Suppressor macrophage treated with lipopolysaccharide for 4 hours (primary cell): ENCODE measurements at places on chromosomes 11 and 22.

DNA sequence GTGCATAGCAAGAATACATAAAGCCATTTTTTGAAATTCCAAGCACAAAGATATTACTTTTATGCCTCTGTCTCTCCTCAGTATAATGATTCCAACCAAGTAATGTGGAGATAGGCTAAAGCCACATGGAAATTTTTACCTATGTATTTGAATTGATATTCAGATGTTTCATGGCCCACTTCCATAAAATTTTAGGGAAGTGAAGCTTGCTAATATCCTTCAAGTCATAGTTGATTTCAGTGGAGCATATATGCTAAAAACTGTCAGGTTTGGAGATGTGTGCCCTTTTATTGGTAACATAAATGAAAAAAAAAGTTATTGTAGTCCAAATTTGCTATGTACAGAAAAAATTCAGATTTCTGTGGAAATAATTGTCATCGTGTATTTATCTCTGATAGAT, 12.3 kb downstream of the MS4A4E start:
- no peak for DNase-seq

DNA sequence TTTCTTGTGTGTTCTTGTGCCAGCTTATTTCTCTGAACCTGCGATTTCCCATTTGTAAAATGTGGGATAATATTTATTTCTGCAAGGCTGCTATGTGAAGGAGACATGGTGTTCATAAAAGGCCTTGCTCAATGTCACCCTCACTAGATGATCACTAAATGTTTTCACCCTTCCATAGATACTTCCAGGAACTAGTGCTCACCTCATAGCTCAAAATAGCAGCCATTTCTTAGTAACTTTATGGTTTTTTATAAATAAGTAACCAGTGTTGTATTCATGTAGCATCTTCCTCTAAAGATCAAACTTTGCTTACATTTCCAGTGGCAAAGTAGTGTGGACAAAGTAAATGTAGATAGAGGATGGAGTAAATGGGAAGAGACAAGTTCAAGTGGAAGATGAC, 23.8 kb downstream of the SYTL2 start:
- DNase-seq: no peak

GRCh38 chr11:3186166-3186953, 21.2 kb upstream of the OSBPL5 start:
- DNase-seq: no peak

DNA sequence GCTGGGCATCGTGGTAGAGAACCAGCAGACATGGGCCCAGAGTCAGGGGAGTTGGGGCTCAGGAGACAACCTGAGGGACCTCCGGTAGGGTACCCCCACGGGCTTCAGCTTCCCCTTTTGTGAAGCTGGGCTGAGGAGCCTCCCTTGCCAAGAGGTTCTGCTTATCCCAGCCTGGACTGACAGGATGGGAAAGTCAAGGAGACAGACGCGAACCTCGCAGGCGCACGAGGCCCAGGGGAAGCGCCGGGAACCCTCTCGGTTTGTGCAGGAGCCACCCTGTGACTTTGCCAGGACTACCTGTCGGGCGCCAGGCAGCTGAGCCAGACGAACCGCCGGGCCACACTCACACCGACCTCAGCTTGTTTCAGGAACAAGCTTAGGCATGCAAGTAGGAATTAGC, 566.1 kb downstream of the BRD1 start:
- no peak for DNase-seq

GRCh38 chr11:126335463-126335760, 20.1 kb upstream of the ST3GAL4 start:
- DNase-seq: no peak

DNA sequence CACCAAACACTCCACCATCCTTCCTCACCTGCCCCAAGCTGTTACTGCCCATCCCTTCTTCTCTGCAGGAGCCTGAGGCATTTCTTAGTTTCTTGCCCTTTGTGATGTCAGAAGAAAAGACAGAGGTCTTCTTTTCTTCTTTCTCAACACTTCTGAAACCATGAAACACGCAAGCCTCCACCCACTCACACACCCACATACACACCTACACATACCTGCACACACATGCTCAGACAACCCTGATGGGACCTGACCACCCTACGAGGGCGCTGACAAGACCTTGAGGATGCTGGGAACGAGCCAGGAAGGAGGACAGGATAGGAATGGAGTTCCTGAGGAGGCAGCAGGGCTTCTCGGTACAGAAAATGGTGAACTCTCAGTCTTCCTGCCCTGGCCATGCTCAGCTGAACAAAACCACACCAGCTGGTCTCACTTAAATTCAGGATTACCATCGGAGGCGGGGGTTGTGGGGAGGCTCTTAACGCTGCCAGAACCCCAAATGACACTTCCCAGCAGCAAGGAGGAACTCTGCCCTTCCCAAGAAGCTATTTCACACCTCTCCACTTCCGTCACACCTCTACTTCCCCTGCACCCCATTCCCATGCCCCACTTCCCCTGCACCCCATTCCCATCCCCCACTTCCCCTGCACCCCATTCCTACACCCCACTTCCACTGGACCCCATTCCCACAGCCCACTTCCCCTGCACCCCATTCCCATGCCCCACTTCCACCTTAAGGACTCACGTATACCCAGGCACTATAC, 41.0 kb downstream of the CSF2RB start:
- no peak for DNase-seq

DNA sequence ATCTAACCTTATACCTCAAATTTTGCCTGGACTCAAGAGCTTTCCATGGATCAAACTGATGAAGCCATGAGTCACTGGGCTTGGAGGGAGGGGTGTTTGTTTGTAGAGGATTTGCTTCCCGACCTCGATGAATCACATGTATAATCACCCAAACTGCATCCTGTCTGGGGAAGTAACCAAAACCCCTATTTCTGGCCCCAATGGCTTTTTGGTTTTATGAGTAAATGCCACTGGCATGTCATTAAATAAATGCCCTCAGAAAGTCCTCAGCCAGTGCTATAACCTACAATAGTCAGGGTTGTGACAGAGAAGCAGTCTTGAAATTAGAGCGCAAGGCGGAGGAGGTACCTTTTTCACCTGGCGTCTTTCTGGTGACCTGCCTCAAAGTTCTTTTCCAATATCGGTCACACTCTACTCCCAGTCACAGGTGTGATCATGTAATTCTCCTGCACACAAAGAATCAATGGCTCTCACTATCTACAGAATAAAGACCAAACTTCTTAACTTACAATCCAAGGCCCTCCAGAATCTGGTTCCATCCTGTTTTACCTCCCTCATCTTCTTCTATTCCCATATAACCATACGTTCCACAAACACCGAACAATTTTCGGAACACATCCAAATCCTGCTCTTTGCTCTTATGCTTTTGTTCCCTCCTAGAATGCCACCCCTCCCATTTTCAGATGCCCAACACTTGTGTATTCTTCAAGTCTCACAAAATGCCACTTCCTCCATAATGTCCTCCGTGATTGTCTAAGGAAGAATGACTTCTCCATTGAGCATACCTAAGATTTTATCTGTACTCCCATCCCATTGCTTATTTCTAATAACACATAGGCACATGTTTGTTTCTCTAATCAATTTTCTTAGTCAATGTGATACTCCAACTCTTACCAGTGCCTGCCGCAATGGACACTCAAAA, 81.3 kb upstream of the BLID start:
- peak; percentile 8 for DNase-seq

DNA sequence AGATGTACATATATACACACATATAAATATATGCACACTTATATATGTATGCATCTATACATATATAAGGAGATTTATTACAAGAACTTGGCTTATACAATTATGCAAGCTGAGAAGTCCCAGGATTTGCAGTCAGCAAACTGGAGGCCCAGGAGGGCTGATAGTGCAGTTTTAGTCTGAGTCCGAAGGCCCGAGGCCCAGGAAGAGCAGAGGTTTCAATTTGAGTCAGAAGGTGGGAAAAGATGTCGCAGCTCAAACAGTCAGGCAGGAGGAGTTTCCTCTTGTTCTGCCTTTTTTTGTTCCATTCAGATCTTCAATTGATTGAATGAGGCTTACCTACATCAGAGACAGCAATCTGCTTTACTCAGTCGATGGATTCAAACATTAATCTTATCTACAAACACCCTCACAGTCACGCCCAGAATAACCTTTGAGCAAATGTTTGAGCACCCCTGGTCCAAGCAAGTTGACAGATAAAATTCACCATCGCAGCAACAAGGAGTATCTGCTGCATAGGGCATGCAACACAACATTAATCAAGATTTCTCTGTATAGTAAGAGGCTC, 4.0 kb upstream of the SGSM1 start:
- peak; percentile 5 for DNase-seq

- DNase-seq: peak; percentile 83
These were observed 1.2 kb upstream of the ARHGEF12 start for GRCh38 chr11:120334894-120335462.

DNA sequence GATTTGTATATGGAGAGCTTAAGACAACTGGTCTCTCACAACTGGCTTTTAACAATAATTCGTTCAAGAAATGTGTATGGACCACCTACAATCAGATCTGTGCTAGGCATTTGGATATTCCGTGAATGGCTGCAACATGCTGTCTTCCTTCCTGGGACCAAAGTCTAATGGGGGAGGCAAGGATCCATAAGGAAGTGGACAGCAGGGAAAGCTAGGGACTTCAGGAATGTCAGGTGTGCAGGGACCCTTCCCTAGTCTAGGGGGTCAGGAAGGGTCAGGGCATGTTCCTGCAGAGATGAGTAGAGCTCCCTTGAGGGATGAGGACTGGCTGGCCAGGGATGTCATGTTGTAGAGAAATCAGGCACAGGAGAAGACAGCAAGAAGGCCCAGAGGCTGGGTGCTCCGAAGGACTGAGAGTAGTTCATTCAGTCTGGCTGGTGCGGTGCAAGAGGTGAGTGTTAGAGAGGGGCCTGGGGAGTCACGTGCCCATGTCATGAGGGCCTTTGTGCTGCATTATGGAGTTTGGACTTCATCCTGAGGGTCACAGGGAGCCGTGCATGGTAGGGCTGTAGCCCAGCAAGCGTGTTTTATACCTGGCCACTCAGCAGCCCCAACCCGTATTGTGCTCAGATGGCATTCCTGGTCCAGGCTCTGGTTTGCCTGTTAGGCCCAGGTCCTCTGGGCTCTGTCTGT, 8.5 kb upstream of the NECTIN1 start:
- DNase-seq: no peak

- no peak for DNase-seq
These were observed 44.0 kb upstream of the OPCML start for GRCh38 chr11:133576351-133576750.

DNA sequence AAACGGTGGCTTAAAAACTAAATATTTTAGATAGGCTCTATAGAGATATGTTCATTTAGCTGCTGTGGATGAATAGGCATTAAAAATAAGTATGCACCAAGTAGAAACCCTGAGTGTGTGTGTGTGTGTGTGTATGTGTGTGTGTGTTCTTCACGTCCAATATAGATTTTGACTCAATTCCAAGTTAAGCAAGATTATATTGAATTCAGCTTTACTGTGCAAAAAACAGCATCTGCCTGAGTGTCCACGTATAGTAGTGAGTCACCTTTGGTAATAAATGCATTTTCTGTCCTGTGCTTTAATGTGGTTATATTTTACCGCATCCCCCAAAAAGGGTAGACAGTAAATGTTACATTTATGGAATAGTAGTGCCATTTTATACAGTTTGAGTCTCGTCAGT, 71.2 kb downstream of the PDHX start:
- DNase-seq: no peak

DNA sequence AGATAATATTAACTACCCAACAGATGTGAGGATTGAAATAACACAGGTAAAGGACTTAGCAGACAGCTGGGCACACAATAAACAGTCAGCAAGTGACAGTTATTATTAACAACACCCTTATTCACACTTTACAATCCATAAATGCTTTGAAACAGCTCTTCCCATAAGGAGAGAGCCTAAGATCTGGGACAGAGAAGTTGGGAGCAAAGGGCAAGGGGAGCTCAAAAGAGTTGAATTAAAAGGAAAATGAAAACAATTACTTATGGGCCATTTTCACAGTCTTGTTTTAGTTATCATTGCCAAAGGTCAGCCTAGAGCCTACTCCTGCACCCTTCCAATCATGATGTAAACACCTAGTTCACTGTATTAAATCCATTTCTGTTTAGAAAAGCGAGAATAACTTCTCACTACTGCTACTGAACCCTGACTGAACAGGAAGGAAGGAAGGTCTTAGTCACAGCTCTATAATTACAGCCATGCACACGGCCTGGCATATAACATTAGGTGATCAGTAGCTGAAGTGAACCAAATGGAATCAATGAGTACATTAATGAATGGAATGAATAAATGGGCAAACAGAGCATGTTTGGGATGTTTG, 111.3 kb downstream of the PLEKHA7 start:
- peak; percentile 13 for DNase-seq

GRCh38 chr22:46410291-46410808, 74.8 kb downstream of the TRMU start:
- no peak for DNase-seq

DNA sequence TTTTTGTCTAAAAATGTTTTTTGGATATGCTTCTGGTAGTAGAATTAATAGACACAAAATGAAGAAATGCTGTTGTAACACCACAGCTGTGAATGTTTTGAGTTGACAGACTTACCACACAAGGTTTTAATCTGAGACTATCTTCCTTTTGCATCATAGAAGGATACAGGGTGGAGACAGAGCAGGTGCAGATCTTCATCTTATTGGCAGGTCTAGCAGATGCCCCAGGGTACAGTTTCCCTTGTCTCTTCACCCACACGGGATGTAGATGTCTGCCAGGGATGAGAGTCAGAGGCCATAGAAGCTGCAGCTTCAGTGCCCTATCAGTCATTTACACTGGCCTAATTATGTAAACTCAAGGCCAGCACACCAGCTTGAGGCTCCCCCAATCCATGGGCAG, 985 bp downstream of the OOSP3 start:
- DNase-seq: no peak

DNA sequence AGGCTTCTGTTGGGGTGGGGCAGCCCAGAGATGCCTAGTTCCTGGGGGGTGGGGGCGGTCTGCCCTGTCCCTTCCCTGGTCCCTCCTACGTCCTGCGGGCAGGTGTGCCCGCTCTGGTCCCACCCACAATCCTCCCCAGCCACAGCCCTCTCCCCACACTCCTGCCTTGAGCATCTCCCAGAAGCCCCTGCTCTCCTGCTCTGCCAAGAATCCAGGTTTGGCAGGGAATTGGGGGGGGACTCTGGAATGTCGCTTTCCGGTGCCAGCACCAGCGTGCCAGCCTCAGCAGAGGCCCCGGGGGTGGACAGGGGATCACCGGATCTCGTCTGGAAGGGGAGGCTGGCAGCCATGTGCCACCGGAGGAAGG, 11.4 kb upstream of the PDGFB start:
- no peak for DNase-seq

- peak; percentile 3 for DNase-seq
These were observed 458.3 kb downstream of the METTL15 start for GRCh38 chr11:28566339-28567089.
